ENCODE measurements at places on chromosomes 2 and 18. TPM values are rescaled to one million over a fixed set of nuclear protein-coding genes. Genes with fewer than 3 reads are reported as not detected.
A peak's percentile ranks its signal among the peaks of the same experiment; 100 is the strongest.

The MC5R gene
- total RNA-seq = not detected

The TEKT4 gene
- not detected for total RNA-seq

The RAD51AP2 gene
- 0.02 TPM for total RNA-seq

- DNase-seq = no peak
Observed at GRCh38 chr2:136135921-136136906, 18.3 kb upstream of the CXCR4 start.

GRCh38 chr2:199488772-199489400, 31.1 kb upstream of the SATB2 start:
- peak; percentile 62 for DNase-seq

GRCh38 chr2:202530038-202530437, 104.7 kb upstream of the FAM117B start:
- no peak for DNase-seq

DNA sequence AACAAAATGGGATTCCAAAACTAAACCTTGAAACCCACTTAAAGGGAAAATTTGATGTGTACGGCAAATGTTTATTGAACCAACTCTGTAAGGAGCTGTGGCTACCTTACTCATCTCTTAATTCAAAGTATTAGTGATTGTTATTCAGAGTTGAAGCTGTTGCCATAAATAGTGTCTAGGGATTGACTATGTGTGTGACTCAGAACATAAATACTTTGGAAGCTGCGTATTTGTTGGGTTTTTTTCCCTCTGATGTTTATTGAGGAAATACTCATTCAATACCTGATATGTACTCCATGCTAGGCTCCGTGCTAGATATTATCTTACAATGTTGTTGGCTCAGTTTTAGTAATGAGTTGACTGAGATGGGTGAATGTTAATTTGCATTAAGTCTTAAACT, 90.4 kb downstream of the PTRHD1 start:
- peak; percentile 35 for DNase-seq

GRCh38 chr2:152098496-152099366, at the start of gene CACNB4:
TSS of gene CACNB4 (minus strand) at chr2:152099044.
- no peak for DNase-seq

GRCh38 chr18:77059294-77059916, 73.2 kb downstream of the MBP start:
- DNase-seq = peak; percentile 64

DNA sequence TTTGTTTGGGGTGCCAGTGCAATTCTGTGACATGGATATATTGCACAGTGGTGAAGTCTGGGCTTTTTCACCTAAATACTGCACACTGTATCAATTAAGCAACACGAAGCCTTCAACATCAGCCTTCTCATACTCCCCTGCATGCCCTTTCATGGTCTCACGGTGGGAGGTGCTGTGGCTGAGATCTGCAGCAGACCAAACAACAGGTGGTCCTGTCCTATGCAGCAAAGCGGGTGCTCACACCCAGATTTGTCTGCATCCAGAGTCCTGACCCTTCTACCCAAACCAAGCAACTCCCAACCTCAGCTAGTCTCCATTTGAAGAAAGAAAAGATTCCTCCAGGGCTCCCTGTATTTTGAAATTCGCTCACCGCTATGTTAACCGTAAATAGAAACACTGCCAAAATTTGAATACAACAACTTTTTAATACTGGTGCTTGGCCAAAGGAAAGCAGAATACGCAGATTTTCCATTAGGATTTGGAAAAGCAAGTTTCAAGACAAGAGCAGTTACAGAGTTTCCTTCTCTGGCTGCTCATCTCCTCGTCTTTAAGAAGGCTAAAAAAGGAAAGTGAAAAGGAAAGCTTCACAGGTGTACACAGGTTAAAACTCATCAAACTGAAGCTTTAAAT, 34.9 kb downstream of the FAM168B start:
- no peak for DNase-seq

DNA sequence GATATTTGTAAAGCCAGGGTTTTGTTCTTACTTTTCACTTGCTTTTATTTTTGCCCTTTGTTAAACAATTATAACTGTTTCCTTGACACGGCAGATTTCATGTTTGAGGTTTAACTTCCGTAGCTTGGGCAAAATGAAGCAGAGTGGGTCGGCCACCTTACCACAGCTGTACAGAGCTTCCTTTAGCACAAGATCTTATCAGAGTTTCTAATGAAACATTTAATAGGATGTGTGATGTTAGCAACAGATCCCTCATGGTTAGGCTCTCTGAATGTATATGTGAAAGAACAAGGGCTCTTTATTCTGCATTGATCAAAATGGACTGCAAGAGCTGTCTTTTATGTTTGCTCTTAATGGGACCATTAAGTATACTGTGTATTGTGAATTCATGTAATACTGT, 22.3 kb downstream of the RNF125 start:
- DNase-seq = no peak

DNA sequence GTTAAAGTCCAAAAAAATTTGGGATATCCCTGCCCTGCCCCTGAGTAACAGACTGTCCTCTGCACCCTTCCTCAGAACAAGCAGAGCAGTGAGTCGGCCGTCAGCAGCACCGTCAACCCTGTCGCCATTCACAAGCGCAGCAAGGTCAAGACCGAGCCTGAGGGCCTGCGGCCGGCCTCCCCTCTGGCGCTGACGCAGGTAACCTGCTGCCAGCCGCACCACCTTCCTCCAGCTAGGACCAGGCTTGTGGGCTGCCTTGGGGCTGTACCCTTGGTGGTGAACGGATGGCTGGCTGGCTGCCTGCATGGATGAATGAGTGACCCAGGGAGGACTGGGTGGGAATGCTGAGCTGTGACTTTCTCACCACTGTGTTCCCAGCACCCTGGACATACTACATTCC, 236.2 kb downstream of the GLI2 start:
- no peak for DNase-seq

DNA sequence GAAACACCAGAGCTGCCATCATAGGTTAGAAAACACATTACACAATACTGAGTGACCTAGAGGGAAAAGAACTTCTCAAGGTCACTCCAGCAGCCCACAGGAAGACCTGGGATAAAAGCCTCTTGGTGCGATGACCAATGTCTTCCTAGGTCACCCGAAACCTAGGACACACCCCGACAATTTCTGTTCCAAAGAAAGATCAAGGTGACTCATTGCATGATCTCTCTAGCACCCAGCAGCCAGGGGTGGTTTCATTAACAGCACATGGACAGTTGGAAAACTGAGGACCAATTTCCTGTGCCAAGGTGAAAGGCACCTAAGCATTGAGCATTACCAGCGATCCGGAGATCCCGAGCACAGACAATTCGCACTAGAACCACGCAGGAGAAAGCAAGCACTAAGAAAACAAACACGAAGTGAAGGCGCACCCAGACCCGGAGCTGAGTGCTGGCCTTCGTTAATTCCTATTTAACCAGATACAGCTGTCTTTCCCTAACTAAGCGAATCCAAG, 1.5 kb downstream of the CACNB4 start:
- DNase-seq = no peak

DNA sequence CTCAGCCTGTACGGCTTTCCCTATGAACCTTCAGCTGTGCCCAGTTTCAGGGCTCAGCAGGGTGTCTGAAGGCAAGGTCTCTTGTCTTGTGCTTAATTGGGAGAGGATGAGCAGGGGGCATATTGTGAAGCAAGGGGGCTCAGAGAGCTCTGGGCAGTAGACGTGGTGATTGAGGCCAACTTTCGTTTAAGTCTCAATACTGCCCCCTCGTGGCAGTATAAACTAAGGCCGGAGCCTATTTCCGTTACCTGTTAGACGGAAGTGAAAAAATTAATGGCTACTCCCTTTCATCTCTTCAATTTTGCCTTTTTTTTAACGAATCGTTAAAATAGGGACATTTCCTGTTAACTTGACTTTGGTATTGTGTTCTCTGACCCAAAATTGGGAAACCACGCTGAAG, 193.4 kb downstream of the TDRD15 start:
- peak; percentile 16 for DNase-seq

DNA sequence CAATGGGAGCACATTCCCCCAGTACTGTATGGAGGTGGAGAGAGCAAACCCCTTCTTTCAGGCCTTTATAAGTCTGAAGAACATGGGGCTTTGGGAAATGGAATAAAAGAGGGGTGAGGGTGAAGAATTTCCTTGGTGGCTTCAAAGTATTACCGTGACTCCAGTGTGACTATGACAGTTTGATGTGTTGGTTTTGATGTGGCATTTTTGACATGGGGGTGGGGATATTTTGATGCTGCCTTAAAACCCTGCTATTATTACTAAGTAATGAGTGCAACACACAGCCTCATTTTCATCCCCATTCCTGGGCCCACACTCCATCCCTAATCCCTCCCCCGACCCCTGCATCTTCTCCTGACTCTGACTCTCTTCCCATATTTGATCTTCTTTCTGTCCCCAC, 23.6 kb downstream of the QPCT start:
- DNase-seq = no peak

DNA sequence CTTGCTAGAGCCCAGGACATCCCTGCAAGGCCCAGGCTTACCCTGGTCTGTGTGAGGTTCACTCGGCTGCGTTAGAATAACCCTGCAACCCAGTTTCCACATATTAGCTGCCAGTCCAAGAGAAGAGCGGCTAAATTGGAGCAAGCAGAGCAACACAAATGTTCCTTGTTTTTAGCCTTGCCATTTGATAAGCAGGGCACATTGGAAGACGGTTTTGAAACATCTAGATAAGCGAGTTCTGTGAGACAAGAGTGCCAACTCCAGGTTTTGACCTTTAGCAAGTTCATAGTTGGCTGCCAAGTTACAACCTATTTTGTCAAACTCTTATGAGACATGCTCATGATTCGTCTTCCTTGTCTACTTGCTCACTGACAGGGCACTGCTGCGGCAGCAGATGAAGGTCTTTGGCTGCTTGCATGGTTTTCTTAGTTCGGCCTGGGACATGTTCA, 23.5 kb downstream of the DPP4 start:
- DNase-seq = no peak

GRCh38 chr2:187118331-187119099, 269.5 kb upstream of the ZSWIM2 start:
- no peak for DNase-seq

DNA sequence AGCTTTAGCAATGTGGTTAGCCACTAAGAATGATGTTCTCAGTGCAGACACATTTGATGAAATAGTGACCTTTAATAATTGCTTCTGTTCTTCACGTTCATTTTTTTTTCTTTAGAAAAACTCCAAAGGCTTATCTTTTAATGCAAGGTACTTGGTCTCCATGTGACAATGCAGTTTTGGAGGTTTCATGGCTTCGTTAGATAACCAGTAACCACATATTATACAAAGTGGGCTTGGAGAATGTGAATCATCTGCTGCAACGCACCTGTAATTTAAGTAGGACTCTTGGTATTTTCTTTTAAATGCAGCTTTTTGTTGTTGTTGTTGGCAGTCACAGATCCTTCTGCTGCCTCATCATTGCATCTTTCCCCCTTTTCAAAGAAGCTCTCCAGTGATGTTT, 1606.3 kb downstream of the SUCLG1 start:
- DNase-seq = no peak

GRCh38 chr2:186485576-186485870, 537 bp upstream of the ZC3H15 start:
- no peak for DNase-seq

GRCh38 chr2:231359441-231359840, 36.1 kb upstream of the B3GNT7 start:
- no peak for DNase-seq

GRCh38 chr18:12318857-12319256, 10.8 kb downstream of the TUBB6 start:
- no peak for DNase-seq

DNA sequence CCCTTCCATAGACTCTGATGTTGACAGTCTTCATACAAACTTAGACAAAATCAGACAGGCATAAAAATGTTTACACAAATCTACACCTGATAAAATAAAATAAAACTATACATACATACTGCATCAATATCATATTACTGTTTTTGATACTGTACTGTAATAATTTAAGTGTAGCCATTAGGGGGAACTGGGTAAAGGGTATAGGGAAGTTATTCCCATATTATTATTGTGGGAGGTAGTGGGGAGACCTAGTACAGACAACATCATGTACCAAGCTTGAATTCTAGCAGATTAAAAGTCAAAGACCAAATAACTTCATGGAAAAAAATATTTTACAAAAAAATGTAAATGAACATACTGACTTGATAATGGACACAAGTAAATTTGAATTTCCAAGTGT, 43.3 kb downstream of the PUM2 start:
- DNase-seq = no peak

DNA sequence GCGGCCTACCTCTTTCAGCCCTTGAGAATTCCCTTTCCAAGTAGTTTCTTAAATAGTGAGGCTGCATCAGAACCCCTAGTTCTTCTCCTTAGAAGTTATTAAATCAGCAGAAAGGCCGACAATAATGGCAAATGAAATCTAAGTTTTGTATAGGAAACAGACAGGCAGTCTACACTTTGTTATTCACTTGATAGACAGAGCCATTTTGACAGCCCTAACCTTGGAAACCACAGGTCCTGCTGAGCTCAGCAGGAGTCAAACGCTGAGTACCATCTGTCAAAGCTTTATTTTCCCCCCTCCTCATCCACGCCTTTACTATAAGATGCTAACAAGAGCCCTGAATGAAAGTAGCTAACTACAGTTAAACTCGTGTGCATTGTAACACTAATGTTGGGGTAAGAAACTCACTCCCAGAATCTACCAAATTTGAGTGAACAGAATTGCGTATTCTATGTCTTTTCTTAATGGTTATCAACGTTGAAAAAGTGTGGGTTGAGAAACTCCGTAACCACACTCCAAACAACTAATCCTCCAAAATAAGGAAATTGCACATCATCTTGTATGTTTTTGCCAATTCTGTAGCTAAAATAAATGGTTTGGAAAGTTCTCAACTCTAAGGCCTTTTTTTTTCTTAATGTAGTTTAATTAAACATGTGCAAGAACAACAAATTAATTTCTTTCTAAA, 90.6 kb upstream of the EFEMP1 start:
- DNase-seq = no peak

- no peak for DNase-seq
Observed at GRCh38 chr2:12240206-12240605, 476.5 kb upstream of the TRIB2 start.

DNA sequence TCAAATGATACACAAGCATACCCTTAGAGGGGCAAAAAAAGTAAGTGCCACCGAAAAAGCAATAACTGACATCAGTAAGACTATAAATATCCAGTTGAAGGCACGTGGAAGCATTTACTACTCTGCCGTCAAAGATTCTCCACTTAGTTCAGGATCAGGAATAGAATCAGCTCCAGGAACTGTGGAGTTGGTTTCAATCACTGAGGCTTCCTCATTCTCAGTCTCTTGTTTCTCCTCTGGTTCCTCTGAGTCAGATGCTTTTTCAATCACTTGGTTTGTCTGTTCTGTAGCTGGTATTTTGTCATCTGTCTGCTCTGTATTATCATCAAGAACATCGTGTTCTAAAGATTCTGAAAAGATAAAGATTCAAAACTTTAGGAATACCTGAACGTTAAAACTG, 72.2 kb downstream of the LNPK start:
- no peak for DNase-seq
